ENCODE measurements at places on chromosomes 1 and 21. TPM values are rescaled to one million over a fixed set of nuclear protein-coding genes. Genes with fewer than 3 reads are reported as not detected.

GRCh38 chr1:78676347-78676982 is 26.8 kb downstream of the IFI44 start:
- H3K27me3 ChIP-seq, result no peaks in the 10 kb centered on the region
- DNase-seq, result peak; percentile 13

- peaks cover 28% of the 10 kb centered on the region for H3K36me3 ChIP-seq
- no peak for DNase-seq
- H3K4me1 ChIP-seq, result no peaks in the 10 kb centered on the region
Observed at GRCh38 chr1:207331354-207332313, 10.2 kb downstream of the CD55 start.

Gene GNG12
- 137 TPM for total RNA-seq

- no peaks in the 10 kb centered on the region for H3K27me3 ChIP-seq
- DNase-seq, result no peak
- H3K4me3 ChIP-seq, result no peak overlapping the region
- no peaks in the 10 kb centered on the region for H3K36me3 ChIP-seq
Observed at GRCh38 chr1:63705078-63705477, 68.7 kb upstream of the ROR1 start.

Gene MCOLN2
- total RNA-seq, result 1.2 TPM

Gene S100A7
- total RNA-seq, result not detected

Gene DIRAS3
- not detected for total RNA-seq

GRCh38 chr1:24927988-24928688 is 1.9 kb downstream of the RUNX3 start:
- H3K4me1 ChIP-seq, result peaks cover 25% of the 10 kb centered on the region
- no peak overlapping the region for H3K27ac ChIP-seq
- peak overlapping the region; percentile 67 for H3K4me3 ChIP-seq
- H3K36me3 ChIP-seq, result no peaks in the 10 kb centered on the region
- no peak for DNase-seq

DNA sequence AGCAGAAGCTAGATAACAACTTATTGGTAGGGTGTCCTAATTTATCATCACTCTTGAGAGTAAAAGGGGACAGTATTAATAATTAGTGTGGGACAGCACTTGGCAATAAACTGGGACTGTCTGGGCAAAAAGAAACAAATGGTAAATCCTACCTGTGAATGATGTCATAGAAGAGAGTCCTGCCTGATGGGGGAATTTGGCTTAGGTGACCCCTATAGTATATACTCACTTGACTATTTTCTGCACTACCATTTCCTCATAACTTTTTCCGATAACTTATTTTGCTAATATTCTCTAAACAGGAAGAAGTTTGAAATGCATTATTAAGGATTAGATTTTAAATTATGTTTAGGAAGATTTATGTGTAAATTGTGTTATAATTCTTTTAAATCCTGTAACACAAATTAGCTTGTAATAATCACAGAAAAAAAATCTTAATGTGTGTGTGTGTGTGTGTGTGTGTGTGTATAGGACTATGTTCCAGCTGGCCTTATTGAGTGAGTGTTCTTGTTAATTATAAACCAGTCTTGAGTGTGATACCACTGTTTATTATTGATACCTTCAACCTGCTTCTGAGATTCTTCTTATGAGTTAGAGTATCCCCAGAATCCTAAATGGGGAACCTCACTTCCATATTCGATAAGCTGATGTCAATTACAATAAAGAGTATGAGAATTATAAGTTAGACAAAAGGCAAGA is 144.2 kb upstream of the C1orf105 start:
- H3K36me3 ChIP-seq, result no peaks in the 10 kb centered on the region
- H3K4me3 ChIP-seq, result no peak overlapping the region
- no peaks in the 10 kb centered on the region for H3K27me3 ChIP-seq

DNA sequence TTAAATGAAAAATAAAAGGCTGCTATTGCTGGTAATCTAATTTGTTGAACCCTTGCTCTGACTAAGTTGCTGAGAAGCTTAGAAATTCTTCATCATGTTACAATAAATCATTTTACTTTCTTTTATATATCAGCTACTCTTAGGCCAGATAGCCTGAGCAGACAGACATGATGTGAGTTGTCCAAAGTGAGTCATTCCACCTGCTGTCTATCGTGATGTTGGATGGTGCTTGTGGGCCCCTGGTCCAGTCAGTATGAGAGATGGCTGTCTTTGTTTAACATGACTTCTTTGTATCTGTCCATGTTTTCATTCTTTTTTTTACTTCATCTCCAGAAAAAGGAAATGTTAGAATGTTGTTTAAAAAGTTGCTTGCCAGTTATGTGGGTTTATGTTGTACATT is 188.8 kb downstream of the ADGRL2 start:
- H3K36me3 ChIP-seq, result peaks cover 6% of the 10 kb centered on the region
- no peak overlapping the region for H3K27ac ChIP-seq

Measured in thoracic aorta (tissue), 2 donors.